Astrocyte (in vitro differentiated cells and primary cell): ENCODE measurements at places on chromosomes 2 and 18.

GRCh38 chr2:8993902-8994278 lies 9.6 kb downstream of the MBOAT2 start:
- peak; percentile 63 for DNase-seq

DNA sequence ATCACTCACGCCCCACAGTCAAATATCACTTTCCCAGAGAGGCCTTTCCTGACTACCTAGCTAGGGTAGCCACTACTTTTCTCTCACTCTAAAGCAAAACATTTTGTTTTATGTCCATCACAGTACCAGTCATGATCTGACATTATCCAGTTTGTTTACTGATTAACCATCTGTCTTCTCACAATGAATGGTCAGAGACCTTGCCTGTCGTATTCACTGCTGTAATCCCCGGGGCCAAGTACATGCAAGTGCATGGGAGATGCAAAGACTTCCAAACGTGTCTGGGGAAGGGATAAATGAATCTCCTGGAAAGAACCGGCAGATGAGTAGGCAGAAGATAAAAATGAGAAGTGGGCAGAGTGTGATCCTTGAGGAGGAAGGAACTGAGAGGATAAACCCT lies 39.7 kb downstream of the THUMPD2 start:
- no peak for DNase-seq

- DNase-seq, result no peak
Observed at GRCh38 chr2:96970248-96970875, 16.0 kb downstream of the FAM178B start.

GRCh38 chr2:164928101-164928673 lies 27.1 kb downstream of the SLC38A11 start:
- DNase-seq, result no peak

DNA sequence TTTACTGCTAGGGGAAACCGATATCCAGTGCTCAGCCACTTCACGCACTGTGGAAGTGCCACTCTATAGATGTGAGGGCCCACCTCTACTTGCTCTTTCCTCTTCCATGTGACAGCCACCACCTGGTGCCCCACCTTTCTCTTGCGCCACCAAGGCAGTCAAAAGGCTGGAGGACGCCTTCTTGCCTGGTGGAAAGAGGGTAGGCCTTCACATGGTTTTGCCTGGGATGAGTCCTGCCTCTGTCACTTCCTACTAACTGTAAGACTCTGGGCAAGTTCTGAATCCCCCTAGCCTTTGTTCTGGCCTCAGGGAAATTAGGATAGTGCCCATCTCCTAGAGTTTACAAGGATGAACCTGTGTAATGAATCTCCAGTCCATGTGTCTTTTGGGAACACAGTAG lies 66.1 kb upstream of the ODC1 start:
- no peak for DNase-seq

GRCh38 chr18:46155641-46156051 lies 51.5 kb downstream of the HAUS1 start:
- DNase-seq, result peak; percentile 93

GRCh38 chr18:12254136-12254819 lies at the start of gene CIDEA:
TSS of gene CIDEA (plus strand) at chr18:12254361. CDS start at chr18:12254384, 23 bp downstream.
- DNase-seq, result no peak

- no peak for DNase-seq
Observed at GRCh38 chr2:97739020-97739892, 25.9 kb downstream of the ZAP70 start.

DNA sequence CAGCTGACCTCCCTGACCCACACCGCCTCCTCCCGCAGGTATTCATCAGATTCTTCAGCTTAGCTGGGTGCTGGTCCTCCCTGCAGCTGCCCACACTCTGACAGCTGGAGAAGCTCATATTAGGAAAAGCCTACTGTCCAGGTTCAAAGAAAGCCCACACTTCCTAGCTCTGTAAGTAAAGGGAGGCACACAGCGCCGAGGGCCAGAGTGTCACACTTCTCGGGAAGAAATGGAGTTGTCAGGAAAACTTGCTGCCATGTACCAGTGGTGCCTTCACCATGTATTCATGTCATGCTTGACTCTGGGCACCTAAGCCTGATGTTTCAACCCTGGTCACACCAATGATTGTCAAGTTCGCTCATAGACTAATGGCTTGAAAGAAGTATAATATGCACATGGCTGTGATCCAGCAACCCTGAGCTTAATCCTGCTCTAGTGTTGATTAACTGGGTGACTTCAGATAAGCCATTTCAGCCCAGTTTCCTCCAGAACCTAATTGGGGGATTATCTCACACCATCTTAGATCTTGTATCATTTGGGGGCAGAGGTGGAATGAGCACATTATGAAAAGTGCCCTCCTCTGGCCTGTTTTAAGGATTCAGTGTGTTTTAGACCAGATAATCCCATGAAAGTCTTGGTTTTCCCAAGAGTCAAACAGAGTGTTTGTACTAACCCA lies 180.3 kb upstream of the PARD3B start:
- DNase-seq, result no peak

DNA sequence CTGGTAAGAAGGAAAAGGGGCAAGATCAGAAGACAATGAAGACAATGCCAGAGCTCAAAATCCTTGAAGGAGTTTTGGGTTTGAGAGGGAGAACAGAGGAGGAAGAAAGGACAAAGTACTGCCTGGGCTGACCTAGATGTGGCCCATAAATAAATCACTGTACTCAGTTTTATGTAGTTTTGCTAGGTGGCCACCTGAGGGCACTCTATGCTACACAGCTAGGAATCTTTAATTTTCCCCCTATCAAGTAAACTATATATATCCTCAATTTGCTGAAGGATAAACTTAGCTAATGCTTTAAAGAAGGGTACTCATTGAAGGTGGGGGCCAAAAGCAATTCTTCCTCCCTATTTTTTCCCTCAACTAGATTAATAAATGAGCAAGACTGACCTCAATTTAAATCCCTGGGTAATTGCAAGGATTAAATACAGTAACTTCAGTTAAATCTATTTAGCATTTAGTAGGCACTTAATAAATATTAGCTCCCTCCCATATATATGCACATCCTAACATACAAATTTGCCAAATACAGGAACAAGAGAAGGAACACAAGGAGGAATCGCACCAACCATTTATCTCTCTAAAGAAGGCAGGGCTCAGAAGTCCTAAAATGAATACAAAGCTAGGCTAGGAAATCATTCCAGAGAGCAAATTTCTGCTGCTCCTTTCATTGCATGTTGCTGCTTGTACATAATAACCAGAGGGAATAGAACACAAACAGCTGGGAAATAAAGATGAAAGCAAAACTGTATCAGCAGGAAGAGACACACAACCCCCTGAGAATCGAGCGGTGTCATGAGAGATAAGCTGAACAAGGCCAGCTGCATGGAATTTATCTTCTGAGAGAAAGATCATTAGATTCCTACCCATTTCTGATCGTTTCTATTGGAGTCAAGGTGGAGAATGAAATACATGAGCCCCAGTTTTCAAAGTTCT lies 540.1 kb downstream of the NRXN1 start:
- DNase-seq, result peak; percentile 17

DNA sequence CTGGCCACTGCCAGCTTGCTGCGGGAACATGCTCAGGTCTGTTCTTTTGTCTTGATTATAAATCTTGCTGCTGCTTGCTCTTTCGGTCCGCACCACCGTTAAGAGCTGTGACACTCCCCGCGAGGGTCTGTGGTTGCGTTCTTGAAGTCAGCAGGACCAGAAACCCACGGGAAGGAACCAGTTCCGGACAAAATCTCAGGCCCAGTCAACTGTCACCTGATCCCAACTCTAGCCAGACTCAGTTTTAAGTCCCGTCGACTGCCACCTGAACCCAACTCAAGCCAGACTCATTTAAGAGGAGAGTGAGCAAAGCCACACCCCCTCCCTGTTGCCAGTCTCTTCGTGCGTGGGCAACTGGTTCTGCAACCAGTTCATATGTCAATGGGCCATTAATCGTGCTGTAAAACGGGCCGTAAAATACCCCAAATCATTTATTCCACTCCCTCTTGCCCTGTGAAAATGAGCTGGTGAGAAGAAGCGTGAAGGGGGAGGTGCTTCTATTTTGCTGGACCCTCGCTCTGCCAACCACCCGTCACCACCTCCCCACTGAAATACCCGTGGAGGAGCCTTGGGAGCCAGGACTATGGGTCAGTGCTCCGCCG lies 224.3 kb downstream of the NDUFA10 start:
- no peak for DNase-seq

GRCh38 chr2:162257425-162257824 lies 14.2 kb upstream of the FAP start:
- no peak for DNase-seq

DNA sequence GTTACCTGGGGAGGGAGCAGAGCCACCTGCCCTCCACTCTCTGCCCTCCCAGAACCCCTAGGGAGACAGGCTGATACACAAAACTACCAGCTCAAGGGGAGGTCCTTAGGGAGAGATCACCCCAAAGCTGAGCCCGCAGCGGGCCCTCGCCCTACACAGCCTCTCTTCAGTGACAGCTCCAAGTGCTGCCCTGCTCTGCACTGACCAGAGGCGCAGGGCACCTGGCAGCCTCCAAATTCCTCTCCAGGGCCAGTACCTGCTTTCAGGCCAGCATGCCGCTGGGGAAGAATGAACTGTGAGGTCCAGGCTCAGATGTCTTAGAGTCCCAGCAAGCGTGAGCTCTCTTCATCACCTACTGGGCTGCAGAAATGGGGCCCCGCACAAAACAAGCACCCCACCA lies 11.3 kb upstream of the SH3BP4 start:
- no peak for DNase-seq

DNA sequence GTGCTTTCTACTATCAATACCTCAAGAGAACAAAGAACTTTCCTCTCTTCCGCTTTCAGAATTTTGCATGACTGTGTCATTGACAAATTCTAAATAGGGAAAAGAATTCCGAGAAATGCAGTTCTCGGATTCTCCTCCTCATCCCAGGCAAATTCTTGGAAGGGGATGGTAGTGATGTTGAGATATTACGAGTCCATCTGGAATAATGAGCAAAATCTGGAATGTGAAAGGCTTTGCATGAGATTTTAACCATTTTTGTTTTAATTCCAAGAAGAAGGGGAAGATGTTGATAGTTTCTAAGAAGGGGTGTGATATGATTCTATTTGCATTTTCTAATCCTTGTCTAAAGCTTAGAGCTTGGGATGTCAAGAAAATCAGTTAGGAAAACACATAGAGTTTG lies 127.1 kb upstream of the DOCK10 start:
- DNase-seq, result no peak

DNA sequence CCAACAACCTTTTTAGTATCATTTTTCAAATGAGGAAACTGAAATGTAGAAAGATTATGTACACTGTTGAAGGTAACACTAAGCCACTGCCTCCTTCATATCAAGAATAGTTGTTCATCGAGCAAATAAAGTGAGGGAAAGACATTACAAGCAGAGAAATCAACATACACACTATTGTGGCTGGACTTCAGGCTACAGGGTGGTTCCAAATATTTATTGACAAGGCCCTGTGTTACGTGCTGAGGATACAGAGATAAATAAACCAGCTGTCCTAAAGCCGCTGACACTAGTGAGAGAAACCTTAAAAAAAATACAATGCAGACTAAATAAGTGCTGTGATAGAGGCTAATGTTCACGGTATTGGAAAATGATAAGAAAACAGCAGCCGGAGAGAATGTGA lies 1.9 kb upstream of the LNPK start:
- DNase-seq, result no peak

- no peak for DNase-seq
Observed at GRCh38 chr2:106342831-106343251, 125.4 kb downstream of the RGPD3 start.

GRCh38 chr2:100988630-100989417 lies 13.3 kb upstream of the RPL31 start:
- peak; percentile 8 for DNase-seq

DNA sequence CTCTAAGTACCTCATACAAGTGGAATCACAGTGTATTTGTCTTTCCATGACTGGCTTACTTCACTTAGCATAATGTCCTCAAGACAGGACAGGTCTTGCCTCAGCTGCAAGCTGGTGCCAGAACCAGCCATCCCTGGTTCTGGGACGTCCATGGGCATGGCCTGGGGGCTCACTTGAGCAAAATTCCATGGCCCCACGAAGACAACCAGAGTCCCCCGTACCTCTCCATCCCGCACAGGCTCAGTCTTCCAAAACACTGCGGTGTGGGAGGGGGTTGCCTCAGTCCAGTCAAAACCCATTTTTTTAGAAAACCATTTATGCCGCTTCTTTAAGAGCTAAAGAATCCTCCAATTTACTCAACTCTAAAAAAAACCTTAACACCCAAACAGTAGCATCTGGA lies 21.7 kb upstream of the CABLES1 start:
- DNase-seq, result no peak

DNA sequence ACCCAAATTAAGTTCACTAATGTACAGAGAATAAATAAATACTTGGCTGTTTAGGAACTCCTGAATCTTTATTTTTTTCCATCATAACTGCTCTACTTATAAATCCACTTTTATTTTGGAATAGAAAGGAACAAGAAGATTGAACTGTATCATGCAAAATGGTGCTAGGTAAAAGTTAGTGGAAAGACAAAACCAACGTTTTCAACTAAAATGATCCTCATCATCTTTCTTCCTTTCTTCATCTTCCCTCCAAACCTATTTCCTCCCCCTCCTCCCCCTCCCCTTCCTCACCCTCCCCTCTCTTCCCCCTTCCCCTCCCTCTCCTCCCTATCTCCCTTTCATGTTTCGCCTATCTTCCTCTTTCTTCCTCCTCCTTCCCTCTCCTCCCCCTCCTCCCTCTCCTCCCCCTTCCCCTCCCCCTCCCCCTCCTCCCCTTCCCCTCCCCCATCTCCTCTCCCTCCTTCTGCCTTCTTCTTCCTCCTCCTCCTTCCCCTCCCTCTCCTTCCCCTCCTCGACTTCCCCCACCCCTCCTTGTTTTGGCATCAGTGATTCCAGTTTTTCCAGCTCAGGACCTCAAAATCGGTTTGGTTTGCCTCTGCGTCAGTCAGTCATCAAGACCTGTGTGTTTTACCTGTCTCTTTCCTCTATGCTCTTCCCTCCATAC lies 5.1 kb downstream of the KLHL23 start:
- no peak for DNase-seq

DNA sequence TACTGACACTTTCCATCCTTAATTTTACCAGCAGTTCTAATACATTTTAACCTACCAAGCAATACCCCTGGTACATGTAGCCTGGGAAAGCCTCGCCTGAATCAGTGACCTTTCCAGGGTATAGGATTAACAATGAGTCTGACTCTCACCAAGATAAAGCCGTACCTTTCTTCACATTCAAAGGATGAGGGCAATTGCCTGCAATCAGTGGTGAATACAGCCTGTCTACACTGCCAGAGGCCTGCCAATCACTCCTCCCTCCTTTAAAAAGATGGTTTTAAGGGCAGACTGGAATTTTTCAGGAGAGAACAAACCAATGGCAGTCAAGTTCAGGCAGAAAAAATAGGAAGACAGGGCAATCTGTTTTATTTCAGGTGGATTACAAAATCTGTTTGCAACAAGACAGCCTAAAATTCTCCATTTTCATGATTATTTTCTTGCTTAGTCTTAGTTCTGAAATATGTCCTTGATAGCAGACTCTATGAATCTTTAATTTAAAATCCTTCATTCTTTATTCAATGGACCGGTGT lies 4.8 kb downstream of the EPHA4 start:
- DNase-seq, result no peak

GRCh38 chr18:40553029-40553428 lies 1402.0 kb upstream of the PIK3C3 start:
- DNase-seq, result no peak

DNA sequence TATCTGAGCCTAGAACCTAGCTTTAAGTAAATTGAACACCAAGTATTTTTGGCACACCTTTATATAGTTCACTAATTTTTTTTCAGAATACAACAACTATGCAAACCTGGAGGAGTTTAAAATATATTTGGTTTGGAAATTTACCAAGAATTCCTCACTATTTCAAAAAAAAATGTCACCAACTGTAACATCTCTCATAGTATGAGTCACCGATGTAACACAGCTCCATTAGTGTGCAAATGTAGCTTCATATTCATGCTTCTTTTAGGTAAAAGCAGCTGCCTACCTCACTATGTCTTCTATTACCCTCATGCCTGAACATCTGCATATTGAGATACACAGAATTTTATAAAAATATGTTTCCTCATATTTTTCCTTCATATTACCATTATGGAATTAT lies 80.5 kb downstream of the NRXN1 start:
- DNase-seq, result peak; percentile 62
